Brain microvascular endothelial cell (primary cell): ENCODE measurements at places on chromosomes 2 and 18.
A peak's percentile ranks its signal among the peaks of the same experiment; 100 is the strongest.

DNA sequence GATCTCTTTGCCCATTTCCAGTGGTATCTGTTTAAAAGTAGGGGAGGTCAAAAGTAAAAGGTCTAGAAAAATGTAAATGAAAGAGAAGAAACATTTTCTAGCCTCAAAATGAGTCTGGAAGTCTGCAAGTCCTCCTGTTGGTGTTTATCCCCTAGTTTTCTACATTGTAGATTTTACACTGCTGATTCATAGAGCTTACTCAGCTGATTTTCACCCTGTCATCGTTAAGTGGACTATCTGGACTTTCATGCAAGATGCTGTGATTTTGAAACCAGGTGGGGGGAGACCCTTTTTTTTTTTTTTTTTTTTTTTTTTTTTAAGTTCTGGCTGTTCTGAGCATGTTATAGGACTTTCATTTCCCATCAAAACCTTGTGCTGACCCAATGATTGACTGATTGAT, 10.3 kb downstream of the HOXD3 start:
- no peak for DNase-seq

- DNase-seq, result no peak
Measured at GRCh38 chr2:66753660-66754059, 318.7 kb downstream of the MEIS1 start.

- DNase-seq, result no peak
Measured at GRCh38 chr2:108591163-108591562, 56.9 kb downstream of the LIMS1 start.

DNA sequence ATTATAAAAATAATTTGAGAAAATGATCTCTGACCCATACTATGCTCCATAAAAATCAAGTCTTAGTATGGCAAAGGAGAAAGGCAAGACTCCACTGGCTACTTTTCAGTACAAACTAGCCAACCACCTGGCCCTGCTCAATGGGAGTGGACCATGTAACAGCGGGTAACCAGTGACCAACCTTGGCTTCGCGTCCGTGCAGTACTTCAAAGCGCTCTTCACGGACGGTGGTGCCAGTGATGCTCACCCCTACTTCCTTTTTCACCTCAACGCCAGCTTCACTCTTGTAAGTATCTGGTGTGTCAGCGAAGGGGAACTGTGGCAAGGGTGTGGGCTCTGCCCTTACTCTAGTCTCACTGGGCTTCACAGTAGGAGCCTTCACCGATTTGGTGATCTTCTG, 23.3 kb downstream of the TTN start:
- no peak for DNase-seq

DNA sequence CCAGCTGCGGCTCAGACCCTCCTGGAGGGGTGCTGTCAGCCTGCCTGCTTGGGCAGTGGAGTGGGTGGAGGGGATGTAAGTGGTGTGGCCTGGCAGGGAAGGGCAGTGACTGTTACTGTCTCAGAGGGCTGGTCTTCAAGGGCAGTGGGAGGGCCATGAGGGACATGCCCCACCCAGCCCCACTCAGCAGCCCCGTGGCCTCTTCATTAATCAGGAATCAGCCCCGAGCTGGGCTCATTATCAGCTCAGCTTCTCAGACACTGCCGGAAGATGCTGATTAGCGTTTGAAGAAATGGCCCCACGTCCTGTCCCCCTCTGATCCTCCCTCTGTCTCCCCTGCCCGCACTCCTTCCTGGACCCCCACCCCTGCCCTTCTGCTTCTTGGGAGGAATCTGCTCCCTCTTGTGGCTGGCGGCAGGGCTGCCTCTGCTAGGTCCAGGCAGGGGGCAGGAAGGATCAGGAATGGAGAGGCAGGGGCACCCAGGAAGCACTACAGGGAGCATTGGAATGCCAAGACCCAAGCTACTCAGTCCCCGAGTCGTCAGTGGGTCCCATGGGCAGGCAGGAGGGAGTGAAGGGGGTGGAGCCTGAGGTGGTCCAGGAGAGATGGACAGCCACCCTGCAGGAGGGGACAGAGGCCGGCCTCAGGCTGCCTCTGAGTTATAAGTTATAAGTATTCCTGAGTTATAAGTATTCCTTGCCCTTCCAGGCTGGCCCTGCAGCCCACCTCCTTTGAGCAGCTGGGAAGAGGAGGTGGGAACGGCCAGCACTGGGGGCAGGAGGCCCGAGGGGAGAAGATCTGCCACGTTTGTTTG, 7.0 kb downstream of the ASIC4 start:
- DNase-seq, result no peak

GRCh38 chr2:230793572-230794359, 71.0 kb upstream of the ITM2C start:
- peak; percentile 99 for DNase-seq

- DNase-seq, result no peak
Measured at GRCh38 chr2:139159177-139159576, 379.0 kb upstream of the NXPH2 start.

DNA sequence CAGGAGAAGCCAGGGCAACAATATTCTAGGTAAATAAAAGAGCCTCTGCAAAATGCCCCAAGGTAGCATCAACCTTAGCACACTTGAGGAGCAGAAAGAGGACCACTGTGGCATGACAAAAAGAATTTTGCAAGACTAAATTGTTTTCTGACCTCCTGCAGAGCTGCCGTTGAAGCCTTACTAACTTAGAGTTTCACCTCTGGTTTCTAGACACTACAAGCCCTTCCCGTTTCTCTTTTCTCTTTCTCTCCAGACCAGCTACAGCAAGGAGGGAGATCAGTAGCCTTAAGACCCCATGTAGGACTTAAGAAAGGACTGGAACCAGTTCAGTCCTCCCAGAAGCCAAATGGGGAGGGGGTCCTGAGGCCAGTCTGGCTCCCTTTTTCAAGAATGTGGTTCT, 73.3 kb upstream of the SP3 start:
- DNase-seq, result no peak

- no peak for DNase-seq
Measured at GRCh38 chr2:100971221-100971620, 30.9 kb upstream of the RPL31 start.

DNA sequence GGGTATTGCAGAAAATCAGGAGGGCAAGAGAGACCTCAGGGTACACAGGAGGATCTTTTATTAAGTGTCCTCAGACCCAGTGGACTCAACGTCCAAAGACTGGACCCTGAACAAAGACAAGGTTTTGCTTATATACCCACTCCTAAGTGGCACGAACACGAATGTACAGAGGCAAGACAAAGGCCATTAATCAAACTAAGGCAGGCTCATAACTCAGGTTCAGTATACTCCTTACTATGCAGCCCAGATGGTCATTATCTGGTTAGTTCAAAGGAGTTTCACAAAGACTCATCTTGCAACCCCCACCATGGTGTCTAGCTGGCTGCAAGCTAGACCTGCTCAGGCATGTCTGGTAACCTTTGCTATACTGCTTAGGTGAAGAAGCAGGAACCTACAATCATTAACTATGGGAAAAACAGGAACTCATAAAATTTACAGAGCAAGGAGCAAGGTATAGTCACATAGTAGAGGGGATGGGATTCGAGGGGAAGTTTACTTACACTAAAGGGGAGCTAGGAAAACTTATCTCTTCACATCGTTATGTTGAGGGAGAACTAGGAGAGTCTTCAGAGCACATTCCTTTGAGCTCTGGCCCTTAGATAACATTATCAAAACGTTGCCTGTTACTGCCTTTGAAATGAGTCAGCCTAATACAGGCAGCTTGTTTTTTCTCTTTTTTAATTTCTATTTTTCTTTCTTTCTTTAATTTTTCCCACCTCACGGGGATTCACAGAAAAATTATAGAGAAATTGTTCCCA, 33.9 kb downstream of the SLC4A3 start:
- peak; percentile 42 for DNase-seq

- DNase-seq, result no peak
Measured at GRCh38 chr2:128291161-128291843, 27.4 kb downstream of the HS6ST1 start.

DNA sequence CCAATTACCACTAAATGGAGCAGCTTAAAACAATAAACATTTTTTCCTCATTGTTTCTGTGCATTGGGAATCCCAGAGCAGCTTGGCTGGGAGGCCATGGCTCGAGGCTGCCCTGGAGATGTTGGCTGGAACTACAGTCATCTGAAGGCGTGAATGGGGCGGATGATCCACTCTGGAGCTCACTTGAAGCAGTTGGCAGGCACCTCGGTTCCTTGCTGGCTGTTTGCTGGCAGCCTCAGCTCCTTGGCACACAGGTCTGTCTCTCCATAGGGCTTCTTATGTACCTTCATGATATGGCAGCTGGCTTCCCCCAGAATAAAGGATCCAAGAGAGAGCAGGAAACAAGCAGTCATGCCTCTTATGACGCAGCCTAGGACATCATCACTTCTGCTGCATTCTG, 227.0 kb upstream of the COPS8 start:
- DNase-seq, result no peak

GRCh38 chr2:48218169-48218568, 311.8 kb upstream of the STON1 start:
- no peak for DNase-seq

DNA sequence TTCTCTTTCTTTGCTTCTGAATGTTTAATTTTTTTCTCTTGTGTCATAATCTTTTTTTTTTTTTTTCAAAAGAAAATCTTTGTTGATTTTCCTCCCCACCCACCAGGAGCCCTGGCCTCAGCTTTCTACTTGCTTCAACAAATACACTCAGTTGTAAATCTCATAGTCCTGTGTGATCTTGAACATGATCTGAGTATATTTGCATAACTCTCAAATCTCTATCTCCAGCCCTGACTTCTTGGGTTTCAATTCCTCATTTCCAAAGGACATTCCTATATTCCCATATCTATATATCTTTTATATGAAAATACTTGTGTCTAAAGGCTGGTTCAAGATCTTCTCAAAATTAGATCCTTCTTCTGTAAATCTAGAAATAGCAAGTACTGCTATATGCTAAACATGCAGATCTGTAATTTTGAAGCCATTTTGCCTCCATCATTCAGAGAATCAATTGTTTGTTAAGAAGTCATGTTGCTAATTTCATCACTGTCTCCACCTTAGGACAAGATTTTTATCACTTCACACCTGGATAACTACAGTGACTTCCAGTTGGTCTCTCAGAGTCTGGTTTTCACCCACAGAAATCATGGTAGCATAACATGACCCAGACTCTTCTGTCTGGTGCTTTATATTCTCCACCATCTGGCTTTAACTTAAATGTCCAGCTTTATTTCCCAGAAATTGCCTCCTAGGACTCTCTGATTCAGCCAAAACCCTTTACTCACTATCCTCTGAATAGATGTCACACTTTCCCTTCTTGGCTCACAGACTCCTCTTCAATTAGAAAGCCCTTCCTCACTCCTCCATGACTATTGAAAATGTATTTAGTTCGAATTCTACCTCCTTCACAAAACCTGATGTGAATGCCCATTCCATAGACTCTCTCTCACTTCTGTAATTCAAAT, 98.1 kb downstream of the ZEB2 start:
- DNase-seq, result no peak

GRCh38 chr2:222256250-222256649, 42.5 kb downstream of the PAX3 start:
- no peak for DNase-seq

DNA sequence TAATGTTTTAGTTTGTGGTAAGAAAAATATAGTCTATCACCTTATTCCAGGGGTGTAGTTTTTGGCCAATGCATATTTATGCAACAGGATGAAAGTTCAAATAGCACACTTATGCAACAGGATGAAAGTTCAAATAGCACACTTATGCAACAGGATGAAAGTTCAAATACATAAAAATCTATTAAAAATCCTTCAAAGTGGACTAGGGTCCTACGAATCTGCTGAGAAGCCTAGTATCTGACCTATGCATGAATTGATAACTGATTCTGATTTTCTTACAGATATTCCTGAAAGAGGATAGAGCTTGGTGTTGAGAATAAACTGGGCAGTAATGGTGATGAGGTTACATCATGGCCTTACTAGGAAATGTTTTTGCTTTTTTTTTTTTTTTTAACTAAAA, 2.8 kb downstream of the PECR start:
- DNase-seq, result no peak

GRCh38 chr18:24414349-24415003, 12.0 kb upstream of the IMPACT start:
- DNase-seq, result no peak

DNA sequence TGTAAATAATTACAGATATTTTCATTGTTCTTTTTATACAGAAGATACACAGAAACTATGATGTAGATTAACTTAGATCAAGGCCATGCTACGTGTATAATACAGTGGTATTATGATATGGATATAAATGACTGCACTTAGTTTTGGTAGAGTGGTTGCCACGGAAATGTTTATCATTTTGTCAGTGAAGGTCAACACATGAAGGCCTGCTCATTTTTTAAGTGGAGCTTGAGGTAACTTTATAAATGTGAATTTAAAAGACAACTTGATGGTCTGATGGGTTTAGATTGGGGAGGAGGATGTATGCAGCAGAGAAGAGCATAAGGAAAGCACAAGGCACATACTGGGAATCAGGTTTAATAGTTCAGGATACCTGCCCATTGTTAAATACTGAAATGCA, 14.4 kb upstream of the BBS5 start:
- no peak for DNase-seq

DNA sequence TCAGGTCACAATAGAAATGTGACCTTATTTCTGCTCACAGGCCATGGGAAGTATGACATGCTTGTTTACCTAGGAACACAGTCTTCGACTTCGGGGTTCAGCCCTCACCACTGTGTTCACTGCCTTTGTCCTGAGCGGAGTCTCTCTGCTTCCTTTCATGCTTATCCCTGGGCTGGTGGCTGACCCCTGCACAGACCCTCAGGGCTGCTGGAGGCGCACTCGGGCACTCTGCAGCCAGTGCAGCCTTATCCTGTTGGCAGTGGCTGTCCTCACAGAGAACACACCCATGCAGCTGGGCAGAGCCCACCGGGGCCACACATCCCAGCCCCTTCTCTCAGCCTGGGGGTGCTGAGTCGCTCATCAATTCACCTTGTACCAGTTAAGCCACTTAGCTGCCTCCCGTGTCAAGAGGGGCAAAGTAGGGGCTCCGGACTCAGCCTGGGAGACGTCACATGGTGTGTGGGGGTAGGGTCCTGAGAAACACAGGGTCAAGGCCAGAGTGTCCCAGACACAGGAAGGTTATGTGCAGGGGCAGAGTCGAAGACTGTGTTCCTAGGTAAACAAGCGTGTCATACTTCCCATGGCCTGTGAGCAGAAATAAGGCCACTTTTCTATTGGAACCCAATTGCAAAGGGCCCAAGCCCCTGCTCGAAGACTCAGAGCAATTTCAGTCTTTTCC, 107.5 kb downstream of the FAM210A start:
- no peak for DNase-seq

- no peak for DNase-seq
Measured at GRCh38 chr18:7568426-7568825, 1.3 kb downstream of the PTPRM start.

DNA sequence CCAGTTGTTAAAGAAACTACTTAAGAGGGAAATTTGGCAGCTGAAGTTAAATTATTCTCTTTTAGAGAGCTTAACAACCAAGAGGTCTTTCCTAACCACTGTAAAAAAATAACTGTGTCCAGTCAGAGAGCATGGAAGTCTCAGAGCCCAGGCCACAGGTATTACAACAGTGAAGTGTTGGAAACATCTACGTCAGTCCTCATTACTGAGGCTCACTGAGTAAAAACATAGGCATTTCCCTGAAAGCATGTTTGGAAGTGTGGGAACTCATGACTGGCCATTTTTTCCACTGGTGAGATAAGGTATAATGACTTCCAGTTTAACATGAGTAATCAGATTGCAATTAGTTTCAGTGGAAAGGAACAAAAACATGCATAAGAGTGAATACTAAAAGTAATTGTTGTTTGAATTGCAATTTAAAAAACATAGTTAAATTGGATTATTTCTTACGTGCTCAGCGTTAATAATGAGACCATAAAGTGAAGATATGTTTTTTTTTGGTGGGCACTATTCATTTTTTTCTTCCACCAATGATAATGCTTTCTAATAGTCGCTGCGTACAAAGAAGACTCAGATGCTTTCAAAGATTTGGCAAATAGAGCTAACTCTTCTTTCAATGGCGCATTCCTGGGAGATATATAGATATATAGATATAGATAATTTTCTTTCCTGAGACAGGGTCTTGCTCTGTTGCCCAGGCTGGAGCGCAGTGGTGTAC, 60.8 kb downstream of the EFEMP1 start:
- DNase-seq, result peak; percentile 98
